ENCODE measurements at places on chromosomes 7 and 10.

DNA sequence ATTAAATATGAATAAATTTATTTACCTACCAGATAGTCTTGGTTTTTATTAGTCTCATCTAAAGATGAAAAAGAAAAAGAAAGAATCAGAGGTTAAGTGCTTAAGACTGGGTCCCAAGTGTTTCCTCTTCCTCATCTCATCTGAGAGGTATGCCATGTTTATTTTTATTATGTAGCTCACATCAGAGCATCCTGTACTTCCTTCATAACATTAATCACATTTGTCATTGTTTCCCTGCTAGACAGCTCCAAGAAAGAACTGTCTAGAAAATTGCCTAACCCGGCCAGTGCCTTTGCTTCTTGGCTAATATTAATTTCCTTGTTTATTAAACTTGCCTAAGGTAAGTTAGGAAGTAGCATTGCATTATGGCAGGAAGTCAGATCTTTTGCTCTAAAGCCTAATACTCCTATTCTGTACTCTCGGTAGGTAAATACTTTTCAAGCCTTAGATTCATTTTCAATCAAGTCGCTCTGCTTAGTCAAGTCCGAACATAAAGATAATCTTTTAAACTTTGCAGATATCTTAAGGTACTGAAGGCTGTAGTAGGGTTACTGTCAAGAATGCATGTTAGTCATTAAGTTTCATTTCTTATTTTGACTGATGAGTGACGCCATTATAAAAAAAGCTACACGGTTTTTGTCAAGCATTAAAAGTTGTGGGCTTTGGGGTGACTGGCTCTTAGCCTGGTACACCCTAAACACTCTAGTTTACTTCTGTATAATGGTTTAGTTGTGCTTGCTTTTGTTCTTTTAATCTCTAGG is 47.4 kb downstream of the ZMYND11 start:
- DNase-seq, result no peak

GRCh38 chr7:158166386-158167340 is 421.0 kb downstream of the PTPRN2 start:
- DNase-seq, result no peak

DNA sequence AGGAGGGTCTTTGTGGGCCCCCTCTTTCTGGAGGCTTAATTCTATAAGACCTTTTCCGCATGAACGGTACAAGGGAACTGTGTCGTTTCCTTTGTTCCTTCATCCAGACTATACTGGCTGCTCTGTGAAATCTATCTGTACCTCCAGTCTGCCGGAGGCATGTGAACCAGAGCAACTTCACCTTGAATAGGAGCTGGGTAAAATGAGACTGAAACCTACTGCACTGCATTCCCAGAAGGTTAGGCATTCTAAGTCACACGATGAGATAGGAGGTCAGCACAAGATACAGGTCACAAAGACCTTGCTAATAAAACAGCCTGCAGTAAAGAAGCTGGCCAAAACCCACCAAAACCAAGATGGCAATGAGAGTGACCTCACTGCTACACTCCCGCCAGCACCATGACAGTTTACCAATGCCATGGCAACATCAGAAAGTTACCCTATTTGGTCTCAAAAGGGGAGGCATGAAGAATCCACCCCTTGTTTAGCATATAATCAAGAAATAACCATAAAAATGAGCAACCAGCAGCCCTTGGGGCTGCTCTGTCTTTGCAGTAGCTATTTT is 36.8 kb upstream of the INPP5F start:
- no peak for DNase-seq

DNA sequence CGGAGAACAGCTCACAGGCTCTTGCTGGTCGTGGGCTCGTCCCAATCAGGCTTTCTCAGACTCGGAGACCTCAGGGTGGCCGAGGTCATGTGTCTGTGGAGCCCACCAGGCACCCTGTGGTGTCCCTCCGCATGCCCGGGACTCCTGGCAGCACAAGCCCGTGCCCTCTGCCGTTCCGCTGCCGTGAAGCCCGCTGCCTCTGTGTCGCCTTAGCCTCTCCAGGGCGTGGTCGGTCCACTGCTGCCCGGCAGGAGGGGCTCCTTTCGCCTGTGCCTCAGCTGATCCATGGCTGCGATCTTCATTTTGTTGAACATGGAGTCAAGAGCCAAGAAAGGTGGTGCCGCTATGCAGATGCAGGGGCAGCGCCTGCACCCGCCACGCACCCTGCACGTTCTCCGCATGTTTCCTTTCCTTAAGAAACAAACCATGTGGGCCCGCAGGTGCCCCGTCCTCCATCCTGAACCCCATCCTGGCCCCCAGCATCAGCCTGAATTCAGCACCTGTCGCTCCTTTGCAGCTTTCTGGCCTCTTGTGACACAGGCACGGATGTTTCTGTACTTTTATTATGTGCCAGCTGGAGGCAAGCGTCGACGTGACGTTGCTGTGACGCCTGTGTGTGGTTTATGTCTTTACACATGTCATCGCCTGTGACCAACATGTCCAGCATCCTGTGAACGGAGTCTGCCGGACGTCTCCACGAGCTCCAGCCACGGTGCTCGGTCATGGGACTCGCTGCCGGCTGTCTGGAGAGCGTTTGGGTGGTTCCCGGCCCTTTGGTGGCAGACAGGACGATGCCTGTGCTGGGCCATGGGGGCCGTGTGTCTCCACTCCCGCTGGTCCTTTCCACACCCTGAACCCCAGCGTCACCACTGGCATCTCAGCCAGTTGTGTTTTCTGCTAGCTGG is 69.9 kb downstream of the NKX6-2 start:
- no peak for DNase-seq

GRCh38 chr7:55252386-55252785 is 112.8 kb upstream of the LANCL2 start:
- DNase-seq, result no peak

- DNase-seq, result no peak
These were observed 96.6 kb downstream of the MKLN1 start for GRCh38 chr7:131424219-131424822.

DNA sequence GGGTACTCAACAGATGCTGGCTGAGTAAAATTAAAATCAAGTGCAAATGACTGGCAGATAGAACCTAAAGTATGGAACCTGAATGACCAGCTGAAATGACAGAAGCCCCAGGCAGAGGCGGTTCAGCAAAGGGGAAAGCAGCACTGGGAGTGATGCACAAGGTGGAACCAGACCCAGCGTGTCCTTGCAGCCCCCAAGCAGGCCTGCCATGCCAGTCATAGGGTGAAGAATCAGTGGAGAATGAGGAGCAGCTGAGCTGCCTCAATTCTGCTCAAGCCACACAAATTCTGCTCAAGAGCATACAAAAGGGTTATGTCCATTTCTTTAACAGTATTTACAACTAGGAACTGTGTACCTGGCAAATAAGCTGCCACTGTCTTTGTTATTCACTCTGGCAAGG is 8.7 kb downstream of the ACTR1A start:
- DNase-seq, result no peak

DNA sequence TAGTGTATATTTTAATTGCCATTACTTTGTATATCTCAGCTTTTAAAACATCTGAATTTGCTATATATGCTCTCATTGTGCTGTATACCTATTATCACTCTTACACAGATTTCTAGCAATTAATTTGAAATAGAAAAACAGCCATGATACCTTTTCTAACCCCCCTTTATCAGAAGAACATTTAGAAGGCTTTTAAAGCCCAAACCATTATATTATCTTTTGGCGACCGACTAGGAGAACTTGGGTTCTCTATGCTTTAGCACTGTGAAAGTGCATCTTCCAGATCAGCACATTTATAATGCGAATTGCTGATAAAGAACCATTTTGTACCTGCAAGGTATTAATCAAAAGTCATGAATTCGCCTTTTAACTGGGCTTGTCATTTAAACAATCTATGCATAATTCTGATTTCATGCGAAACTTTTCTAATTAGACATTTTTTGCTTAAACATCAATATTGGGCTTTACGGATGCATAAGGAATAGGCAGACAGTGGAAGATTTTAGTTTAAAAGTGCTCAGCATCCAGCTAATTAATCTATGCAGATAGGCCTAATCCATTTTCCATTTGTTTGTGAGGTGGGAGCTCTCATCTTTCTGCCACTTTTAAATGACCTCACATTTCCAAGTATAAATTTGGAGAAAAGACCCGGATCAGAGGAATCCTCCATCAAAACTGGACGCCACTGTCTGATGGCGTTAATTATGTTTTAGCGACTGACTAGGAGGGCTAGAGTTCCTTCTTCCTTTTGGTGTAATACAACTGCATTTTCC is 1.2 kb upstream of the MLLT10 start:
- DNase-seq, result no peak

- no peak for DNase-seq
These were observed 37.2 kb downstream of the CLEC2L start for GRCh38 chr7:139560678-139561077.

DNA sequence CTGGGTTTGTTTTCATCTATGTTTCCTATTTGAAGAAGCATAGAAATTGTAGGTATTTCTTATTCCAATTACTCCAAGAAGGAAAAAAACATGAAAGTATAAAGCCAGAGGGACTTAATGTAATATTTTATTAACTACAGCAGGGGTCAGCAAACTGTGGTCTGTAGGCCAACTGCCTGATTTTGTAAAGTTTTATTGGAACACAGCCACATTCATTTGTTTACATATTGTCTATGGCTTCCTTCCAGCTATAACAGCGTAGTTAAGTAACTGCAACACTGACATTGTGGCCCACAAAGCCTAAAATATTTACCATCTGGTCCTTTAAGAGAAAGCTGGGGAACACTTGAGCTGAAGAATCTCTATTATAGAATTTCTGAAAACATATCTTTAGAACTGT is 306.2 kb downstream of the BICC1 start:
- no peak for DNase-seq

DNA sequence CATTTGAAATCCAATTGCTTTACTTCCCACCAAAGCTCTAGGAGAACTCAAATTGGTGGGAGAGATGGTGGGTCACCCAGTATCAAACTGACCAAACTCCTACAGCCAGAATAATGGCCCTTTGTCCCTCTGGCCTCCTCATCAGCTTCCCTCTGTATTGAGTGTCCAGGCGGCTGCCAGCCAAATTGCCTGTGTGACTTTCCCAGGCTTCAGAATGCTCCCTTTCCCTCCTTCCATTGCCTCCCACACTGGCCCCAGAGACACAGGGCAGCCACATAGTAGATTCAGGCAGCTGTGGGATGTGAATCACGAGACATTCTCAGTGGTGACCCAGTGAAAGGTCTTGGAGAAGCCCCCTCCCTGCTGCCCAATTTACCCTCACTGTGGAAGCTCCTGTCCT is 12.7 kb upstream of the VDAC2 start:
- DNase-seq, result no peak

Data from activated T-helper 1 cell treated with anti-CD3 and anti-CD28 coated beads, Interleukin-2, amount 50 U/mL, for 16 hours (primary cell).